ENCODE measurements at places on chromosomes 5 and 9.

DNA sequence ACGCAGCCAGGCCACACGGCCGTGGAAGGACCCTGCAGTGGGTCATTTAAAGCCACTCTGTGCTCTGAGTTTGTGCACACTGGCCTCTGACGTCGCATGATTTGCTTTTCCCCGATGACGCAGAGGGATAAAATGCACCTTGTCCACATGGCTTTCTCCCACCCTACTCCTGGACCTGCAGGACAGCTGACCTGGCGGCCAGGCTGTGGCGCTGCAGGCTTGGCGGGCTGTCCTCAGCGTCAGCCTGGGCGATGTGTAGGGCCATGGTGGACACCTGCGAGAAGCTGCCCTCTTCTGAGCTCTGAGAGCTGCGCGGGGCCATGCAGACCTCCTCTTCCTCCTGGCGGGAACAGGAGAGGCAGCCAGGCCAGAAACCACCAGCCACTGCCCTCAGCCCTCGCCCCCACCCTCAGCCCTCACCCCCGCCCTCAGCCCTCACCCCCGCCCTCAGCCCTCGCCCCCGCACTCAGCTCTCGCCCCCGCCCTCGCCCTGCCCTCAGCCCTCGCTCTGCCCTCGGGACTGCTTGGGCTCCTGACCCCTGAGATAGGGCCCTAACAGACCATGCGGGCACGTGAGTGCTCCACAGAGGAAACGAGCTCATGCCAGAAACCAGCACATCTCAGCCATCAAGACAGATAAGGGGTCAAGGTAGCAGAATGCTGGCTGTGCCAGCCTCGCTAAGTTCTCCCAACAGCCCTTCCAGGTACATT, 20.0 kb upstream of the SCGB3A1 start:
- no peak for DNase-seq

DNA sequence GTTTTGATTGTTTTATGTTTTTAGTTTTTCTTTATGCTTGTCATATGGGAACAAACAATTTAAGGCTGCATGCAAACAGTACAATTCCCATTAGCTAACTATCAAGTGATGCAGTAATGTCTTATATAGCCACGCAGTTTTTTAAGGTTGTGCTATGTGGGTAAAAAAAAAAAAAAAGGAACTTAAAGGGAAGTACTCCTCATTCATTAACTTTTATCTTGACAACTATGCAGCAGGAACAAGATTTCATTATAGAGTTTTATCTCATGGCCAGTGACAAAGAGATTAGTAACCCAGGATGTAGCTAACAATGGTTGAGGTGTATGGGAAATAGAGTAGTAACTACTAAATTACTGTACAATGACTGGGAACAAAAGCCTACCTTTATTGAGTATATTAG, 1008.2 kb upstream of the CDH9 start:
- no peak for DNase-seq

GRCh38 chr5:67192719-67193438, 3.7 kb downstream of the CD180 start:
- DNase-seq: no peak

DNA sequence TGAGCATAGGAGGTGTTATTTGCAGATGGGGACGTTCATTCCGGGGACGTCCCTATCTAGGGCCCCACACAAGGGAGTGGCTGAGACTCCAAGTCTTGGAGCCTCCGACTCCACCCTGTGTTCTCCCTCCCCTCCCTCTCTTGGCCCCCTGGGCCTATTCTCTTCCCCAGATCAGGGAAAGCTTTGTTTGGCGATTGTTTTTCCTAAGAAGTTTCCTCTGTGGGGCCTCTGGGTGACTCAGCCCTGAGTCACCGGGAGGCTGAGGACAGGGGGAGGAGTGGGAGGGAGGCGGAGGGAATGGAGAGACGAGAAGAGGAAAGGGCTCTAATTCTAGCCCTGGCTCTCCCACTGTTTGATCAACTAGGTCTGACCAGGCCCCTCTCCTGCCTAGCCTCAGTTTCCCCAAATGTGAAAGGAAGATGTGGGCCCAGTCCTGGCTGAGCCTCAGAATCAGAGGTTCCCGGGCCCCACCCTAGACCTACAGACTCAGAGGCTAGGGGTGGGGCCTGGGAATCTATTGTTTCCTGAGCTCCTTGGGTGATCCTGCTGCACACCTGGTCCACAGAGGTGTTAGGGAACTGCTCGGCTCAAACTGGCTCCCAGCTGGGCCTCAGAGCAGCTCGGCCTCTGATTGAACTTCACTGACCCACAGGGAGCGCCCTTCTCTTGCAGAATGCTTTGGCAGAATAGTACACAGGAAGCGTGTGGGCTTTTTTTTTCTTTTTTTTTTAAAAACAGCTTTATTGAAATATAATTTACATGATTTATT, 19.2 kb downstream of the GSN start:
- peak; percentile 92 for DNase-seq

DNA sequence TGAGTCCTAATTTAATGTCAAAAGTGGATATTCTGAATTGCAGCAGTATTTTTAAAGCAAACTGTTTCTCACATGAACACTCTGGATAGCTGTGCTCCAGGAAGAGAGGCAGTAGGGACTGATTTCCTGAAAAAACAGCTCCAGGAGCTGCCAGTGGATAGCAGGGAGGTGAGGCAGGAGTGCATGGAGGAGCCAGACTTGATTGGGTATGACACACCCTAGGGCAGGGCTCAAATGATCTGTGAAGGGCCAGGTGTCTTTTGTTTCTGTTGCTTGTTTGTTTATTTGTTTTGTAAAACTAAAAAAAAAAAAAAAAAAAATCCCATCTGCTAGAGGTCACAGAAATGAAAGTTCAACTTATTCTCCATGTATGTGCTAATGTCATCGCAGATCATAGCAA, 83.4 kb downstream of the ADRB2 start:
- DNase-seq: no peak

GRCh38 chr5:139669662-139670368, 21.7 kb downstream of the CXXC5 start:
- no peak for DNase-seq

DNA sequence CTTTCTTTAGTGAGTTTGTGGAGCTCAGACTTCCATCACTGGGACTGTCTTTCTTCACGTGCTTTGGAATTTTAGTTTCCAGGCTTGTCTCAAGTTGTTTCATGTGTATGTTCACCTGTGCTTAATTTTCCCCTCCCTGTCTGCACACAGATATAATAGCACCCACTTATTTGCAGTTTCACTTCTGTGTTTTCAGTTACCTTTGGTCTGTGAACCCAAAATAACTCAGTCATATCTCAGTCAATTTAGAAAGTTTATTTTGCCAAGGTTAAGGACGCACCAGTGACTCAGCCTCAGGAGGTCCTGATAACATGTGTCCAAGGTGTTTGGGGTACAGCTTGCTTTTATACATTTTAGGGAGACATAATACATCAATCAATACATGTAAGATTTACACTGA, 330.4 kb downstream of the ICE1 start:
- no peak for DNase-seq

GRCh38 chr5:168669668-168670378, 90.7 kb upstream of the PANK3 start:
- no peak for DNase-seq

DNA sequence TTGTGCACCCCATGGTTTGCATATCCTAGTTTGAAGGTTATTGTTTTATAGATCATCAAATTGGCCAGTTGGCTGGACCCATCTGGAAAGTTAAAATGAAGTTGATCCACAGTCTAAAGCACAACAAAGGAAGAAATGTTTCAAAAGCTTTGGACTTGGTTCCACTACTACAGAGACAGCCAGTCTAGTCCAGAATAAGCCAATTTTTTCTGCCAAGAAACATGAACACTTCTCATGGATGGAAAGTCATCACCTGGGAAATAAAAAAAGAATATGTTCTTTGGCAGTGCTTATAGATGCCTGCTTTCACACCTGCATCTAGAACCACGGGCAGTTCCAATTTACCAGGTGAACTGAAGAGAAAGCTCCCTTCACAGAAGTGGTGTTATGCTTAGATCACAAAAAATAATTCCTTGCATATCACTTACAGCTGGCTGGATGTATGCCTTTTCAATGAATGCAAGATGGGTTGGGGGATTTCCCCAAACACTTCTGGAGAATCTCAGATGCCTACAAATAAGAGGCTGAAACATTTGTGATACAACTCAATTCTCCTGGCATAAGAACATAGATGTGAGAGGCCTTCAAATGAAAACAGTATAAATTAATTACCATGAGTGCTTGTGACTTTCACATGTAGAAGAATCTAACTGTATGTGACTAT, 26.9 kb downstream of the C9 start:
- no peak for DNase-seq

Measured in osteocyte (in vitro differentiated cells).